Stimulated activated CD8-positive, alpha-beta memory T cell treated with anti-CD3 and anti-CD28 coated beads, Interleukin-2, amount 100 ng/mL, for 48 hours (primary cell): ENCODE measurements at places on chromosomes 11 and 22.

DNA sequence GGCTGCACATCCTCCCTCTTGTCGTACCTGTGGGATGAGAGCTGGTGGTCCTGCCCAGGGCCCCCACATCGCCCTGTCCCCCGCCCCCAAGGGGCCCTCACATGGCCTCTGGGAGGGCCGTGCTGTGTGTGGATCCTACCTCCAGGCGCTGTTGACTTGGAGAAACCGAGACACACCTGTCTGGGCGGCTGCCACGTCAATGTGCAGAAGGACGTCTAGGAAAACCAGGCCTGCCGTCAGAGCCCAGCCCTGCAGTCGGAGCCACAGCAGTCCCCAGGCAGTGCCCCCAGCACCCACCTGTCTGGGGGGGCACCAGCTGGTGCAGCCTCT lies 14.2 kb downstream of the ALG12 start:
- no peak for DNase-seq

GRCh38 chr22:46476547-46476941 lies 60.9 kb downstream of the CELSR1 start:
- peak; percentile 2 for DNase-seq

GRCh38 chr22:47380692-47381091 lies 618.2 kb downstream of the TBC1D22A start:
- no peak for DNase-seq

- no peak for DNase-seq
Measured at GRCh38 chr11:132456751-132457328, 1075.5 kb downstream of the OPCML start.

DNA sequence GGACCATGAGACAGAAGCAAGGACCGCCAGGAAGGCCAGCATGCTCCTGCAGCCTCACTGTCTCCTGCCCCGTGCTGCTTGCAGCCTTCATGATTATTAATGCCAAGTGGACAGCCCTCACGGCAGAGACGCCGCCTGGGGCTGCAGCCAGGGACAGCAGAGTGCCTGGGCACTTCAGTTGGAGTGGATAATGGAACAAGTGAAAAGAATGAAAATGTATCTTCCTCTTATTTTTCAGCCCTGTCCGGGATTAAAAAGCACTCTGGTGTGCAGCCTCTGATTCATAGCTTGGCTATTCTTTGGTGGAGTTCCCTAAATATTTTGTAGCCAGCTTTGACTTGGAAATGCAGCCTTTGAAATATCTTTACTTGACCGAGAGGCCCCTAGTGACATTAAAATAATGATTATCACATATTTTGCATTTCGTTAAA lies 1404.2 kb downstream of the BRD1 start:
- no peak for DNase-seq

- DNase-seq: no peak
Measured at GRCh38 chr11:102983486-102983885, 28.0 kb upstream of the MMP13 start.

DNA sequence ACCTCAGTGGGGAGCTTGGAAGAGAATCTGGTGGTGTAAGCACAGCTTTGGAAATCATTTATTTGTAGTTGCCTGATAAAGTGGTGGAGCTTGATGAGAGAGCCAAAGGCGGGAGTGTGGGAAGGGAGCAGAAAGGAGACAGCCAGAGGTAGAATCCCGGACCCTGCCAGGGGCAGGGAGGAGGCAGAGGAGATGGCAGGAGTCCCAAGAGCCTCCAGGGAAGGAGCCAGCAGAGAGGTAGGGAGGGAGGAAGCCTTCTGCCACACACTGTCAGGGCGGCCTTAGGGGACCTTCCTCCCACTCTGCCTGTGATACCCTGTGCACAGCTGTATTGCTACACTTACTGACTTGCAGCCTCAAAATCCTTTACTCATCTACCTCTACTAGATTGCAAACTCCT lies 15.4 kb downstream of the SCUBE2 start:
- DNase-seq: no peak

DNA sequence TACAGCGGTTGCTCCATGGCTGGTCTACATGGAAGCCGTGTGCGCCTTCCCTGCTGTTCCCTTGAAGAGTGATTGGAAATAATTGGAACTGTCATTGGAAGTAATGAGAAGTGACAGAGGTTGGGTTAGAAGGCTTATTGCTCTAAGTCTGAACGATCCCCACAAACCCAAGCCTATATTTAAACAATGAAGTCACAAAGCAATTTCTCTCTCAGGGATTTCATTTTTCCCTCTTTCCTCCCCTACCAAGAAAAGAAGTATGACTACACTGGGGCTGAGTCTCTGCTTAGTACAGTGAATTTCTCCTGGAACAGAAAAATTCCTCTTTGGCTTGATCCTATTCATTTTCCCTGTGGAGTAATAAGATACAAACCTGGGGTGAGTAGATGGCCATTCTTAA lies 7.8 kb downstream of the CLMP start:
- no peak for DNase-seq

GRCh38 chr11:60633645-60634044 lies 65.8 kb upstream of the MS4A8 start:
- no peak for DNase-seq

DNA sequence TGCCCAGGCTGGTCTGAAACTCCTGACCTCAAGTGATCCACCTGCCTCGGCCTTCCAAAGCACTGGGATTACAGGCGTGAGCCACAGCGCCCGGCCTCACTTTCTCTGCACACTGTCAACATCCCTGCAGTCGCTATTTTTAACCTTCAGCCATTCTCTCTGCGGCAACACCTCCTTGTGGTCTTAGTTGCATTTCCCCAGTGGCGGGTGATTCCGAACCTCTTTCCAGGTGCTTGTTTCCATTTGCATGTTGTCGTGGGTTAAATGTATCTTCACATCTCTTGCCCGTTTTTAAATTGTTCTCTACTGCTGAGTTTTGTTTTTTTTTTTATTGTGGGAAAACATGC lies 2.2 kb upstream of the SCT start:
- DNase-seq: no peak

DNA sequence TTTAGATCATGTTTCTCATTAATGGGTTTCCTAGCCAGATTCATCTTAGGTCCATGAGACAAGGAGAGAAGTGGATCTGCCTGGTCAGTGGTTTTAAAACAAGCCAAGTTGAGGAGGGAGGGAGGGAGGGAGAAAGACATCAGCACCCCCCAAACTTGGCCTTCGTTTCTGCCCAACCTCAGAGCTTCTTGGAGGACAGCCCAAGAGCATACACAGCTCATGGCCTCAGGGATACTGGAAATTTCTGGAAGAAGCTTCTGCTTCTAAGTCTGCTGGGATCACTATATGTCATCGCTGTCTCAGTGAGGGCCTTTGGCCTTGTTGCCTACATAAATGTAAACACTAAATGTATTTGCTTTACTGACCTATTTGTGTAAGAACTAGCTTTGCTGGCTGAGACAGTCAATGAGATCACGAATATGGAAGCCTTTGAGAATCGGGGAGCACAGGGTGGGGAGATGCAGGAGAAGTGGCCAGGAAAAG lies 375.1 kb downstream of the BUD13 start:
- DNase-seq: no peak

GRCh38 chr11:118899296-118899688 lies 15.6 kb downstream of the CXCR5 start:
- no peak for DNase-seq

GRCh38 chr11:109362059-109362458 lies 59.9 kb upstream of the C11orf87 start:
- DNase-seq: no peak

DNA sequence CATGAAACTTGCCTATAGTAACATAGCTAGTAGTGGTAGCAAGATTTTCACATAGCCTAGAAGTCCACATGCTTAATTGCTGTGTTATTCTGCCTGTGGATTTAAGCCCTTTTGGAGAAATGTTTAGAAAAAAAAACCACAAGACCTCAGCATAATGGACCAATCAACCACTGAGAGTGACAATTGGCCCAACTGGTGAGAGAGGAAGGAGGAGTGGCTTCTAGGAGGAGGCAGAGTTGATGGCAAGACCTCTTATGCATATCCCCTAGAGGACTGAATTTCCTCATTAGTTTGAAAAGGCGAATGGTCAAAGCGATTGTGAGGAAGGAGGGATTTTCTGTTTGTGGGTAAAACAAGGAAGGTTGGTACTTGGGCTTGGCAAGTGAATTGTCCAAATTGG lies 30.6 kb downstream of the NNMT start:
- DNase-seq: no peak

GRCh38 chr22:49271369-49271727 lies 556.3 kb downstream of the BRD1 start:
- DNase-seq: no peak

DNA sequence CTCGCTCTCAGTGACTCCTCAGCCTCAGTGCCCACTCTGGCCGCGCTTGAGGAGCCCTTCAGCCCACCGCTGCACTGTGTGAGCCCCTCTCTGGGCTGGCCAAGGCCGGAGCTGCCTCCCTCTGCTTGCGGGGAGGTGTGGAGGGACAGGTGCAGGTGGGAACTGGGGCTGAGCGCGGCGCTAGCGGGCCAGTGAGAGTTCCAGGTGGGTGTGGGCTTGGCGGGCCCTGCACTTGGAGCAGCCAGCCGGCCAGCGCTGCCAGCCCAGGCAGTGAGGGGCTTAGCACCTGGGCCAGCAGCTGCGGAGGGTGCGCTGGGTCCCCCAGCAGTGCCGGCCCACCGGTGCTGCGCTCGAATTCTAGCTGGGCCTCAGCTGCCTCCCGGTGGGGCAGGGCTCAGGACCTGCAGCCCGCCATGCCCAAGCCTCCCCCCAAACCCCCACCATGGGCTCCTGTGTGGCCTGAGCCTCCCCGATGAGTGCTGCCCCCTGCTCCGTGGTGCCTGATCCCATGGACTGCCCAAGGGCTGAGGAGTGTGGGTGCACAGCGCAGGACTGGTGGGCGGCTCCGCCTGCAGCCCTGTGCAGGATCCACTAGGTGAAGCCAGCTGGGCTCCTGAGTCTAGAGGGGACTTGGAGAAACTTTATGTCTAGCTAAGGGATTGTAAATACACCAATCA lies 64.2 kb upstream of the NARS2 start:
- no peak for DNase-seq

- DNase-seq: no peak
Measured at GRCh38 chr11:124837491-124837856, 27.8 kb upstream of the ROBO3 start.

GRCh38 chr22:44200855-44201550 lies 20.3 kb downstream of the PARVG start:
- DNase-seq: no peak

DNA sequence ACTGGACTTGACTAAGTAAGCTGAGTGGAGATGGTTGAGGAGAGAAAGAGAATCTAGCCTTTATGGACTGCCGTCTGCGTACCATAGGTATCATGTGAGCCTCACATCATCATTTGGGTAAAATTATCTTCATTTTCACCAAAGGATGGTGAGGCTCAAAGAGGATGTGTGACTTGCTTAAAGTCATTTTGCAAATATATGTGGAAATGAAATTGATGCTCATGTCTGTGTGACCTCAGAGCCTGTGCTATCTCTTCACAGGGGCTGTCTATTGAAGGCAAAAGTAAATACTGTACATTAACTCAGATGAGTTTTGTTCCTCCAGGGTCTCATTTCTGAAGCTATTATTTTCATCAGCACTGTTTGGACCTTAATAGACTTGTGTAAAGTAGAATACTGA lies 83.3 kb upstream of the ALKBH3 start:
- DNase-seq: no peak

GRCh38 chr11:36463781-36464180 lies 46.3 kb downstream of the TRAF6 start:
- no peak for DNase-seq

DNA sequence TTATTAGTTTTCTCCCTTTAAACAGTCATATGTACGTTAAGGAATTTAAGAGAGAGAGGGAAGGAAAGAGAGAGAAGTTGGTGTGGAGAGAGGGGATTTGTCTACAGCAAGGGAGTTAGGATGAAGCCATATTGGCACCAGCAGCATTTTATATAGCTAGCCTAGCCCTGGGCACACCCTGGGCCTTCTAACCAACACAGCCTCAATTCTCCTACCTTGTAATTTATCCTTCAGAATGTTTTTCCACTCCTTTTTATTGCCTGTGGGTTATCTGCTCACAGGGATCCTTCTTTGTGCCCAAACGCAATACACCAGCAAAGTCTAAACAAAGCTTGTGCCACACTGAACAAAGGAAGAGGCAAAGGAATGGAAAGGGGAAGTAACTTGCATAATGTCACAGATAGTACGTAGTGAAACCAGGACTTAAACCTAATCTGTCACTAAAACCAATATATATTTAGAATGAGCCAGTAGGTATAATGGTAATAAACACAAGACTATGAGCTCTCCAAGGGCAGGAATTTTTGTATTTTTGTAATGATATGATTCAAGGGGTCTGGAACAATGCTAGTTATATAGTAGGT lies 613.8 kb upstream of the TENM4 start:
- no peak for DNase-seq

DNA sequence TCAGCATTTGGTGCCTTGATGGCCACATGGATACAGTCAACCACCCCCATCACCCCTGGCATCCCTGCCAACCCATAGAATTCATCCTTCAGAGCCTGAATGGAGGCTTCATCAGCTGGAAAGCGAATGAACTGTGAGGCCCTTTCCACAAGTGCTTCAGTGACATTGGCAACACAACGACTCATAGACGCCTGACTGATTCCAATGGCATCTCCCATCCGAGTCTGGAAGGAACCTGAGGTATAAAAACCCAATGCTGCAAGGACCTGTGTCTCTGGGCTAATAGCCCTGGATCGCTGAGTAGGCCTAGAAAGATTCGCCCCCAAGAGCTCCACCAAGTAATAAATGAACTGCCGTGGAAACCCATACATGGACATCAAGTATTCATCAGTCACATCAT lies 1.3 kb downstream of the HARBI1 start:
- DNase-seq: no peak

DNA sequence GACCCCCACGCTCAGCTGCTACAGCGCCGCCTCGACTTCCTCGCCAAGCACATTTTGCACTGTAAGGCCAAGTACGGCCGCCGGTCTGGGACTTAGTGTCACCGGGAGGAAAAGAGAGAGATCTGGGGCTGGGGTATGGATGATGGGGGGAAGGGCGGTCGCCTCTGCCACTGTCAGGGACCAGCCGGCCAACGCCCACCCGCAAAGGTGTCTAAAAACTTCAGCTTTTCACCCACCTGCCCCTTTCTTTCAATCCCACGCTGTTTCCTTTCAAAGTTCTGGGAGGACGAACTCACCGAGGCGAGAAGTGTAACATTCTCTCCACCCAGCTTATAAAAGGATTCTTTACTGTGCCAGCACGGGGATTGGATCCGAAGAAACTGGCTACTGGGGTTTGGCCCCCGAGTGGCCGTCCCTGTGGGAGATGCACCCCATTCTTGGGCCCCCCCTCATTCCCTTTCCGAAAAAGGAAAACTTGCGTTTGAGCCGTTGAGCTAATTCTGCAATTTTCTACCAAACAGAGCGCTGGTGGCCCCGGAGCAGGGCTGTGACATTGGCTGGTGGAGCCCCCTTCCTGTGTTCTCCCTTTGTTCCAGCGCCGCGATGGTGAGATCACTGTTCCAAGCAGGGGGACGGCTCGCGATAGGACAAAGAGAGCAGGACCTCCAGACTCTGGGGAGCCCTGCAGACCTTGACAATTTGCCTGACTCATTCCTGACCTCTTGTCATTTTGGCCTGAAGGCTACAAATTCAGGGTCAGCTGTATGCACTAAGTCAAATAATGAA lies 1.8 kb downstream of the FJX1 start:
- no peak for DNase-seq

GRCh38 chr22:50243685-50244419 lies 971 bp downstream of the TUBGCP6 start:
- DNase-seq: no peak
